ENCODE measurements at places on chromosomes 5 and 9.

GRCh38 chr5:168481330-168481788, 4.9 kb upstream of the RARS1 start:
- no peak for DNase-seq

DNA sequence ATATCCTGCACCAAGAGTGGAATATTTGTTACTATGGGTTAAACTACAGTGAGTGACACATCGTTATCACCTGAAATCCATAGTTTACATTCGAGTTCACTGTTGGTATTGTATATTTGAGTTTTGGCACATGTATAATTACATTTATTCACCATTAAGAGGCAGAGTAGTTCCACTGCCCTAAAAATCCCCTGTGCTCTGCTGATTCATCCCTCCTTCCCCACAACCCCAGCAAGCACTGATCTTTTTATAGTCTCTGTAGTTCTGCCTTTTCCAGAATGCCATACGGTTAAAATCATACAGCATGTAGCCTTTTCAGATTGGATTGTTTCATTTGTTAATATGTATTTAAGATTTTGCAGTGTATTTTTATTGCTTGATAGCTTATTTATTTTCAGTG, 495.2 kb downstream of the DIRAS2 start:
- no peak for DNase-seq

- no peak for DNase-seq
Observed at GRCh38 chr9:132350861-132351315, 3.9 kb downstream of the SETX start.

- no peak for DNase-seq
Observed at GRCh38 chr9:93245437-93245970, 61.6 kb downstream of the WNK2 start.

Data from coronary artery (tissue), 2 donors.